ENCODE measurements at places on chromosomes 6 and 20. TPM values are rescaled to one million over a fixed set of nuclear protein-coding genes. Genes with fewer than 3 reads are reported as not detected.

SSR1 gene
- 100 TPM for total RNA-seq

GGTLC1 gene
- total RNA-seq: not detected

SLC2A10 gene
- 4.0 TPM for total RNA-seq

KIFC1 gene
- total RNA-seq: 22.2 TPM

TRIM40 gene
- 0.31 TPM for total RNA-seq

WFDC10B gene
- not detected for total RNA-seq

RNF144B gene
- 6.2 TPM for total RNA-seq

EPPIN gene
- 0.31 TPM for total RNA-seq

ATP6V1G2 gene
- 0.25 TPM for total RNA-seq

IRAK1BP1 gene
- 16.4 TPM for total RNA-seq

EYS gene
- total RNA-seq: 0.71 TPM

SYNGAP1 gene
- 21.0 TPM for total RNA-seq

ALDH8A1 gene
- 3.7 TPM for total RNA-seq

SLC17A1 gene
- total RNA-seq: not detected

IMPG1 gene
- 0.75 TPM for total RNA-seq

NRSN1 gene
- total RNA-seq: 21.8 TPM

C6orf52 gene
- total RNA-seq: not detected

BHLHE23 gene
- 0.52 TPM for total RNA-seq

MOXD1 gene
- 34.0 TPM for total RNA-seq

RNF39 gene
- total RNA-seq: 1.7 TPM

Data from motor neuron (in vitro differentiated cells).